Stromal cell of bone marrow (primary cell): ENCODE measurements at places on chromosomes 7 and 10.

DNA sequence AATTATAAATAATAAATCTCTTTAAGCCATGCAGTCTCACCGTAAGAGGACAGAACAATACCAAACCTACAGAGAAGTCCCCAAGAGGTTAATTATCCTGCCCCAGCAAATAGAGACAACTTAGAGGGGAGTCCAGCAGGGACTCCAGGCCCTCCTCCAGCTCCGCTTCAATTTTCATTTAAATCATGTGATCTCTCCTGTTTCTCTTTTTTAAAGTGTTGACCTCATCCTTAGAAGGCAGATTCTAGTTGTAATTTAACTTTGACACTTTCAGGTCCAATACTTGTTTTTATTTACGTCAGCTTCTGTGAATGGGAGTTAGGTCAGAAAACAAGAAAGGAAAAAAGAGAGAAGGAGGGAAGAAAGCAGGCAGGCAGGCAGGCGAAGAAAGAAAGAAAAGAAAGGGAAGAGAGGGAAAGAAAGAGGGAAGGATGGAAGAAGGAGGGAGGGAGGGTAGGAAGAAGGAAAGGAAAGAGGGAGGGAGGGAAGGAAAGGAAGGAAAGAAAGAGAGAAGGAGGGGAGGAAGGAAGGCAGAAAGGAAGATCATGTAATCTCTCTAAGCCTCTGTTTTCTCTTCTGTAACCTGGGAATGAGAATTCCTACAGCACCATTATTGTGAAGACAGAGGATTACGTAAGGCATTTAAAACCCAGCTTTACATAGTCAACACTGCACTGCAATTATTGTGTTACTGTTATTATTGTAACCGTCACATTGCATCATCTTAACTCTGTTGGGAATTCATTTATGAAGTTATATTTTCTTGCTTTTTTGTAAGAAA is 227.7 kb downstream of the SKIDA1 start:
- DNase-seq, result no peak

- no peak for DNase-seq
These were observed 62.4 kb downstream of the ZNF800 start for GRCh38 chr7:127330070-127330469.

- DNase-seq, result peak; percentile 41
These were observed 152.6 kb upstream of the FZD8 start for GRCh38 chr10:35794703-35795102.

DNA sequence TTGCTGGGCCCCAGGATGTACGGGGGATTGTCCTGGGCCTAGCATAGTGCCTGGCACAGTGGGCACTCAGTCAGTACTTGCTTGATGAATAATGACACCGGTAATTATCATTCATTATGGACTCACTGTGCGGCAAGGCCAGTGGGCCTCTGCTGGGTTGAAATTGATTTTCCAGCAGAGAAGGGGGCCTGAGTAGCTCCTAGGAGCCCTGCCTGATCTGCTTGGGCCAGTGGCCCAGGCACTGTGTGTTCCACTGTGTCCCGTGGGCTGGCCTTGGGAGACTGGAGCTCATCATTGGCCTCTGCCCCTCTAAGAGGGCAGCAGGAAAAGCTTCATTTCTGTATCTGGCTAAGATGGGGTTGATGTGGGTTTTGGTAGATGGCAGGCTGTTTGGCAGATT is 1.4 kb downstream of the CHST3 start:
- no peak for DNase-seq

DNA sequence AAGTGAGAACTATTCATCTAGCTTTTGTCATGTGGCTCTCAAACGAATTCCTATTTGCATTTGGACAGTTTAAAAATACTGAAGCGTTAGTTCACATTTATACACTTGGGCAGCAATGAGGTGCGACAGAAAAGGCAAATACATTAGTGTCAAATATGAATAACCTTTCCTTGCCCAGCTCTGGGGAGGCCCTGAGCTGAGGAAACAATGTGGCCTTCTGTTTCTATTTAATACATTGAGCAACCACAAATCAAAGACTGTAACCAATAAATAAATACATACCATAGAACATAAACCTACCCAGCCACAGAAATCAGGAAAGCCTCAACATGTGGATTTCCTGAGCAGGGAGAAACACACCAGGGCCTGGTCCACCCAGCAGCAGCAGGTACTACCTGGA is 585.2 kb downstream of the PARD3 start:
- DNase-seq, result no peak

GRCh38 chr10:67763499-67764011 is 67.6 kb upstream of the CTNNA3 start:
- DNase-seq, result no peak

DNA sequence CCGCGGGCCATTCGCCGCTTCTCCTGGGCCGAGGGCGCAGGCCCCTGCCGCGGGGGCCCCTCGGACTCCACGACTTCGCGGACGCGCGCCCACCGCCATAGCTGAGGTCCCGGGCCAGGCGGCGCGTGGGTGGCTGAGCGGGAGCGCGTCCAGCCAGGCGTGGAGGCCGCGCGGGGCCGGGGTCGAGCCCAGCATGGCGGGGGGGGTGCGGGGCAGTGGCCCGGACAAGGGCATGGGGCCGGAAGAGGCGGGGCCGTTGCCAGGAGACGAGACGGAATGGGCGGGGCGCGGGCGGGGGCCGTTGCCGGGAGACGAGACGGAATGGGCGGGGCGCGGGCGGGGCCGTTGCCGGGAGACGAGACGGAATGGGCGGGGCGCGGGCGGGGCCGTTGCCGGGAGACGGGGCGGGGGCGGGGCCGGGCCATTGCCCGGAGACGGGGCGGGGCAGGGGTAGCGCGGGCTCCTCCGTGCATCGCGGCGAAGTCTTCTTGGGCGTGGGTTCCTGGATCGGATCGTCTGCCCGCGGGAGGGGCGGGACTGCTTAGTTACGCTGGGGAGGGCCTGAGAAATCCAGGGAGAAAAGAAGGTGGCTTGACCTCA is 14.8 kb downstream of the ADAM8 start:
- DNase-seq, result no peak

GRCh38 chr7:135102372-135102771 is 45.5 kb upstream of the TMEM140 start:
- no peak for DNase-seq

GRCh38 chr7:137443616-137444015 is 100.1 kb upstream of the PTN start:
- DNase-seq, result peak; percentile 82

GRCh38 chr10:66822801-66823200 is 103.0 kb upstream of the LRRTM3 start:
- DNase-seq, result no peak

DNA sequence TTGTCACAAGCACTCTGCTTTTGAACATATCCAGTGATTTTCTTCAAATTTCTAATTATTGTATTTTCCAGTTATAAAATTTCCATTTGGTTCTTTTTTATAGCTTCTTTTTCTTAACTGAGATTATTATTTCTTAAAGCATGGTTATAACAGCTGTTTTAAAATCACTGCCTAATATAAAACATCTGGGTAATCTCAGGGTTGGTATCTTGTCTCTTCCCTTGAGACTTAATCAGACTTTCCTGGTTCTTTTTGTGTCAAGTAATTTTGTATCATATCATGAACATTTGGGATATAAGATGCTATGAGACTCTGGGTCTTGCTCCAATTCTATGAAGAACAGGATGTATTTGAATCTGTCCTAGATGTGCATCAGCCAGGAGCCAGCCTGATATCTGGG is 93.6 kb downstream of the HIBADH start:
- DNase-seq, result no peak

GRCh38 chr10:121910673-121911420 is 17.0 kb downstream of the ATE1 start:
- no peak for DNase-seq

DNA sequence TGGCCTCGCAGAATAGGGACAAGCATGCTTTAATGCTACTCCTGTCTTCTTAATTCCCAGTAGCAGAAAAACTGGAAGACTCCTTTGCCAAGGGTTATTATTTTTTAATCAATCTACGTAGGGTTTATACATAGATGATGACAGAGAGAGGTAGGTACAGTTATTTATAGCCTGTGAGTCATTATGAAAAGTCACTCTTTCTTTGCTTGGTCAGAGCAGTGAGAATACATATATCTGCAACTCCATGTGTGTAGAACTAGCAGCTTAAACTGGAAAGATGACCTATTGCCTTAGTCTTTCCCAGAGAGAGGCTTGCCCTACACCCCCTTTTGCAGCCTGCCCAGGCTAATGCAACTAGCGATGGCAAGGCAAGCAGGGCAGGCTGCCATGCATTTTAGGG is 1050.6 kb downstream of the NRG3 start:
- no peak for DNase-seq

DNA sequence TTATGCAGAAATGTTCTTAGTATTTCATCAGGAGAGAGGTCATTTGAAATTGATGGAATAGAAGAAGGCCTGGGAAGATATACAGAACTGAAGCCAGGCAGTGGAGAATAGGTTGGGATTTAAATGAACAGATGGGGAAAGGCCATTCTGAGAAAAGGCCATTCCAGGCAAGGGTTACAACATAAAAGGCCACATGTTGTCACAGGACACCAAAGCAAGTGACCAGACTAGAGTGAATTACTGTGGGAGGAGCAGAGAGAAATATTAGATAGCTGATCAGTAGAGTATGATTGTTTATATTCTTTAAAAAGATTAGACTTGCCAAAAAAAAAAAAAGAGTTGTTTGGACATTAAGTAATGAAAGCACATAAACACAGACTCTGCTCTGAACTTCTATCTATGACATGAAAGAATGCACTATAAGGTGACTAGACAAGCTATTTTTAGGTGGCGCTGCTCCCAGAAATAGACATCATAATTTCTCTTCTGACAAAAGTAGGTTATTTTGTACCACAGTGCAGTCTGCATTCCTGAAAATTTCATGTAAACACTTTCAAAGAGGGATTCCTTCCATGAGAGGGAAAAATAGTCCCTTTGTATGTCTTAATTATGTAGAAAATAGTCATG is 55.2 kb upstream of the DKK1 start:
- DNase-seq, result no peak

DNA sequence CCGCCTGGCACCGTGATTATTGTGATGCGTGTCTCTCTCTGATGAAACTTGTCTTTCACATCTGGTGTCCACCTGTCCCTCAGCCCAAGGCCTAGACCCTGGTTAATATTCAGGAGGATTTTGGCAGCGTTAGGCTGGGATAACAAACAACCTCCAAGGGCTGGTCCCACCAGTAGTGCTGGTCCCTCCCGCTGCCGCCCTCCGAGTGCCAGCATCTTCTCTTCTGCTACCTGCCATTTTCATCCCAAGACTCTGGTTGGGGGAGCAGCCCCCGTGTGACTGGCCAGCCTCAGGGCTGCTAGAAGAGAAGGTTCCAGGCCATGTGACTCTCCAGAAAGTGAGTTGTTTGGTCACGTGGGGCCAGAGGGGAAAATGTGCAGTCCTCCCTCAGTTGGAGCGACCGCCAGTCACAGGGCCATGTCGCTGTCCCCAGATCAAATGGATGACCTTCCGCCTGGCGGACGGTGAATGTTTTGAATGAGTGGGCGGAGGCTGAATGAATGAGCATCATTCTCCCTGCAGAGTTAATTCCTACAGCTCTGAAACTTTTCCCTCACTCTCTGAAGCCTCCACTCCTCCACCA is 479.9 kb upstream of the FOXK1 start:
- no peak for DNase-seq

- no peak for DNase-seq
These were observed 88.0 kb downstream of the RAPGEF5 start for GRCh38 chr7:22268884-22269421.

DNA sequence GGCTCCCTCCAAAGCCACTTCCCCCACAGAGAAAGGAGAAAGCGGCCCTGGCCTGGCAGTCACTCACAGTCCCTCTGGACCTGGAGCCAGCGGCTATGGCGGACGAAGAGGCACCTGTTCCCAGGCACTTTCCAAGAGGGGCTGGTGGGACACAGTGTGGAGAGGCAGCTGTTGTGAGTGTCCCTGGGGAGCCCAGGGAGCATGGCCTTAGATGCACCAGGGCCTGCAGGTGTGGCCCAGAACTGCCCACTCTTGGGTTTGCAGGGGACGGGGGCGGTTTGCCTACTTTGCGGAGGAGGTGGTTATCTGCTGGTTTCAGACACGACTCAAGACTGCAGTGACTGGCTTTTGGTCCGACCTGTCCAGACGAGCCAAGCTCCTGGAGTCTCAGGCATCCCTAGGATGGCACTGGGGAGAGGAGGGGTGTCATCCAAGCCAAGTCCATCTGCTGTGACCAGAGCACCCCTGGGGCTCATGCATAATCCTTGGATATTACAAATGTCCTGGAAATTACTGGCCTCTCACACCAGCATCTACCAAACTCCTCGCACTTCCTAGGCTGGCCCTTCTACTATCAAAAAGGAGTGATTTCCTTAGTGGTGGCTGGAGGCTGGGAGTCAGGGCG is 18.4 kb downstream of the CTBP2 start:
- DNase-seq, result no peak

DNA sequence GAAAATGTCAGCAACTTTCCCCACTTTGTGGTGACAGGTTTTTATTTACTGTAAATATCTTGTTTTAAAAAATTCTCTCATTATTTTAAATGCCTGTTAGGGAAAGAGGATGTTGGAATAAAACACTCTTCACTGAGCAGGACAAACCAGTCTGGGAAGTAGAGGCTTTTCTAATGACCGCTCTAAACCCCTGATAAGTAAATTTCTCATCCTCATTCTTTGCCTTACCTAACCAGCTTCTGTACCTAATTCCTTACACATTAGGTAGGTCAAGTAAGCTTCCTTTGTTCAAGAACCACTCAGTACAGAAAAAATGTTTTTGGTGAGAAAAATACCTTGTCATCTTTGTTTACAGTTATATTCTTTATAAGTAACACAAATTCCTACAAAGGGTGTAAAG is 143.6 kb downstream of the GPR85 start:
- DNase-seq, result no peak

GRCh38 chr7:1664711-1665548 is 5.1 kb upstream of the ELFN1 start:
- peak; percentile 31 for DNase-seq

DNA sequence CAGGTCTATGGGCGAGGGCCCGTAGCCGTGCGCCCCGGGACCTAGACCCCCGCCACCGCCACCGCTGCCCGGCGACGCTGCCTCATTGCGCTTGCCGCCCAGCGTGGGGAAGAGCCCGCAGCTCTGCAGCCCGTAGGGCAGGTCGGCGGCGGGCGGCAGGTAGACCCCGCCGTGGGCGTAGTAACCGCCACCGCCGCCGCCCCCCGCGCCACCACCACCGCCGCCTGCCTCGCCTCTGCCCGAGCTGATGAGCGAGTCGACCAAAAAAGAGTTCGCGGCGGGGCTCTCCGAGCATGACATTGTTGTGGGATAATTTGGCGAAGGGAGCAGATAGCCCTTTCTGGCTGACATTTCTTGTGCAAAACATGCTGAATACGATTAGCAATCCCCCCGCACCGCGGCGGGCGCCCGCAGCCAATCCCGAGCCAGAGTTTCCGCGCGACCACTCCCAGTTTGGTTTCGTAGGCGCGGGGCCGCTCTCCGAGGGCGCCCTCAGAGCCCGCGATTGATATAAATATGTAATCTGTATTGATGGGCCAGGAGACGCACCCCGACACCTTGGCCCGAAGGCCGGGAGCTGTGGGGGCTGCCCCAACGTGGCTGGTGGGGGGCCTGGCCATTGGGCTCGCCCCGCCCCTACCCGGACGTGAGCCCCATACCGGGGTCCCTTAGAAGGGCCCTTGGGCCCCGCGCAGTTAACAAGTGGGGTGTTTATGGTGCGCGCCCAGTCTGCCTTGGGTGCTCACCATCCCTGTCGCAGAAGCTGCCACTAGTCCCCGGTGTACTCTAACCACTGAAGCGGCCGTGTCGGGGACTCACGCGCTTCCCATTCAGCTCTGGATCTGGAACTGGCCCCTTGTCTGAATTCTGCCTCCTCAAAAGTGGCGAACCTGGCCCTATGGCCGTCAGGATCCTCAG is at the start of gene HOXA10:
Gene HOXA10, minus strand, starts transcription at position 365 of the 918 bp plus-strand sequence. Its CDS starts 14 bp downstream, at position 351.
- no peak for DNase-seq
